ENCODE measurements at places on chromosomes 12 and 14. TPM values are rescaled to one million over a fixed set of nuclear protein-coding genes. Genes with fewer than 3 reads are reported as not detected.

GRCh38 chr12:48997719-48998496 is 1.3 kb downstream of the DDN start:
- DNase-seq = no peak

PTPRO gene
- 0.57 TPM for total RNA-seq

DHRS2 gene
- 1.1 TPM for total RNA-seq

DNA sequence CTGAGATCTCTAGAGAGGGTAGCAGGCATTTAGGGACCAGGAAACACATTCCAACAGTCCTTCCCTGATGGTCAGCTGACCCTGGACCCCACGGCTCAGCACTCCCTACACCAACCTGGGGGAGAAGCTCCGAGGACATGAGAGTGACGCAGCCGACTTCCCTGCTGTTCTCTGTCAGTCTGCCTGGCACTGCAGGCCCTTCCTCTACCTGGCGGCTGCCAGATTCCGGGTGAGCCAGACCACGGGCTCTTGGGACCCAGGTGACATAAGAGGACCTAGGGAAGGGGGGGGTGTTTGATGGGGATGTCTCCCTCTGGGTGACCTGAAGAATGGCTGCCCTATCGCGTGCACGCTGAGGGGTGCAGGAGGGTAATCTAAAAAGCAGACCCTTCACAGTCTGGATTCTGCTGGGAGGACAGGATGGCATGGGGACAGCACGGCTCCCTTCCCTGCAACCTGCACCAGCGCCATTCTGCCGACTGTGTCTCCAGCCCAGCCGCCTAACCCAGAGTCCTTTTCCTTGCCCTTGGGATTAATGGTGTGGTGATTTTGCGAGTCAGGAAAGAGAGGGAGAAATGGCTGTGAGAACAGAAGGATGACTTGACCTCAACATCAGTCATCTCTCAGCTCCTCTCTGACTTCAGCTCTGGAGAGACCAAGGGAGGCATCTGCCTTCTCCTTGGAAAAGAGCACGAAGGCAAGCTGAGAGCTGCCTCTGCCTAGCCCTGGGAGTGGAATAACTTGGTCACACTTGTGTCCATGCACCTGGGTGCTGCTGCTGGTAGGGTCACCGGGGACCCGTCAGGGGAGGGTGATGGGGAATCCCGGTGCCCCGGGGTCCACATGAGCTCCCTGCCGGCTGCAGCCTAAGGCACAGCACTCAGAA is 158.5 kb downstream of the CALM1 start:
- no peak for DNase-seq

CLEC1A gene
- total RNA-seq = not detected

GRCh38 chr12:89080793-89081465 is 271.4 kb downstream of the DUSP6 start:
- no peak for DNase-seq

TGM1 gene
- total RNA-seq = 0.36 TPM

DNA sequence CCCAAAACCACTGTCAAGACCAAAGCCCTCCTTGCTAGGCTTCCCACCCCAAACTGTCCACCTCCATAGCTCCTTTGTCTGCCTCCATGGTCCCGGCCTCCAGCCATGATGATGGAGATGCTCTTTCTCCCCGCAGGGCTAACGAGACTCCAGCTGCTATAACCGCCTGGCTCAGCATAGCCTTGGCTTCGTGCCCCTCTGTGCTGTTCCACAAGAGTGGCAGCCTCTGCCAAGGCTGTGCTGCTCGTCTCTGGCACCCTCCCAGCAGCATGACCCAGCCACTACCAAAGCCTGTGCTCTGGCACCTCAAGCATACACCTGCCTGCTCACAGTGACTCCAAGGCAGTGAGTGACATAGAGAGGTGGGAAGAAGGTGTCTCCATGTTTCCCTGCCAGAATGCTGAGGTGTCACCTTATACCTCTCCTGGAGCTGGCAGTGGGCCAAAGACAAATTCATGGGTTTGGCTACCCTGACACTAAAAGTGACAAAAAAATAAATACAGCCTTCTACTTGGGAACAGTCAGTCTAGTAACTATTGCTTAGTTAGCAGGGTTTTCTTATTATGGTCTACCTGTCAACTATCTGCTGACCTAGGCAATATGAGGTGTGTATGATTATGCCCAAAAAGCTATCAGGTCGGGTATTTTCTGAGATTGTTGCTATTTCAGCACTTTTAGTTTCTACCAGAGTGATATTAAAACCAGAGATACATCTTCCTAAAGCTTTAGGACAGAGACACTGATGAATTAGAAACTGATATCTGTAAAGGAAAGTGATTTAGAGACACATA is 16.1 kb upstream of the KRT73 start:
- DNase-seq = no peak

DNA sequence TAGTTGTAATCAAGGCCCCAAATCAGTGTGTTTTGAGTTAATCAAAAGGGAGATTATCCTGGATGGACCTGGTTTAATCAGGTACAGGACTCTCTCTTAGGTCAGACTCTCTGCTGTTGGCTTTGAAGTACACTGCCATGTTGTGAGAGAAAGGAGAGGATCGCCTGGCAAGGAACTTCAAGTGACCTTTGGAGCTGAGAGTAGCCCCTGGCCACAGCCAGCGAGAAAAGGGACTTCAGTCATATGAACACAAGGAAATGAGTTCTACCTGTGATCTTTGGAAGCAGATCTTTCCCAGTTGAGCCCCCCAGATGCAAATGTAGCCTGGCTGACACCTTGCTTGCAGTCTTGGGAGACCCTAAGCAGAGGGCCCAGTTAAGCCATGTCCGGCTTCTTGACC is 68.3 kb upstream of the CPM start:
- DNase-seq = no peak

DNA sequence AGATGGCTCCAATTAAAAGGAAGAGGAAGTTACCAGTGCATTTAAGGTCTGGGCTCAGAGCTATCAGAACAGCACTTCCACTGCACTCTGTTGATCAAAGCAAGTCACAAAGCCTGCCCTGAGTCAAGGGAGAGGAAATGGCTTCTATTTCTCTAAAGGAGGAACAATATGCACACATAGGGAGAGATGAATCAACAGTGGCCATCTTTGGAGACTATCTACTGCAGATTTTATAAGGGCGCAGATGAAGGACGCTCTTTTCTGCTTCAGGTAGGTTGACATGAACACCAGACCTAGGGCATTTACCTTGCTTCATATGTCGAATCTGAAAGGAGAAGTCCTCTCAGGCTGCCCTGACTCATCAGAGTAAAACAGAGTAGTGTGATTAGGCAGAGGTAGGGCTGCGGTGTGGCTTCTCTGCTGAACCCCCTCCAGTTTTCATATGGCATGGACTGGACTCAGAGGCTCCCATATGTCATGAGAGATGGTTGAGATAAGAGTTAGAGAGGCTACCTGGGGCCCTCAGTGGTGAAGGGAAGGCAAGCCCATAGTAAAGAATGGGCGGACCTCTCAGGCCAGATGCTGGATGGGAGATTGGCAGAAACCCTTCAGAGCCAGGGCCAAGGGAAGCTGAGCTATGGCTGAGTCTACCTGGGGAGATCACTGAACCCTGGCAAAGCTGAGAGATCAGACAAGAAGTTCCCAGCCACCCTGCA is 84.4 kb downstream of the ARF6 start:
- DNase-seq = no peak

DNA sequence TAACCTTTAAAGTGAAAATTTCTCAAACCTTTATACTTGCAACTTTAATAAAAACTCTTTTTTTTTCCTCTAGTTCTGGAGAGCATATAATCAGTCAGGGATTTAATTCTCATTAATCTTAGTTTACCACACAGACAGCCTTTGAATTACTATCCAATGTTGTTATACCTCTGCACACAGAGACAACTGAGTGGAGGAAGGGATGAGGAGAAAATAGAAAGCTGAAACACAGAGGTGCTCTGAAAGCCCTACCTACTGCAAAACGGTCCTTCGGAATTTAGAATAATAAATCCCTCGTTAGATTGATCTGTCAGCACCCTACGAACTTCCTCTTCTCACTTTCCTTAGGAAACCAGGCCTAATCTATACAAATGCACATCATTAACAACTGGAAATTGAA is 122.1 kb downstream of the STXBP6 start:
- no peak for DNase-seq

GRCh38 chr12:113120670-113121370 is 14.7 kb downstream of the RASAL1 start:
- DNase-seq = no peak

- DNase-seq = no peak
Measured at GRCh38 chr14:53993920-53994607, 37.4 kb upstream of the BMP4 start.

GPR162 gene
- 2.6 TPM for total RNA-seq

DNA sequence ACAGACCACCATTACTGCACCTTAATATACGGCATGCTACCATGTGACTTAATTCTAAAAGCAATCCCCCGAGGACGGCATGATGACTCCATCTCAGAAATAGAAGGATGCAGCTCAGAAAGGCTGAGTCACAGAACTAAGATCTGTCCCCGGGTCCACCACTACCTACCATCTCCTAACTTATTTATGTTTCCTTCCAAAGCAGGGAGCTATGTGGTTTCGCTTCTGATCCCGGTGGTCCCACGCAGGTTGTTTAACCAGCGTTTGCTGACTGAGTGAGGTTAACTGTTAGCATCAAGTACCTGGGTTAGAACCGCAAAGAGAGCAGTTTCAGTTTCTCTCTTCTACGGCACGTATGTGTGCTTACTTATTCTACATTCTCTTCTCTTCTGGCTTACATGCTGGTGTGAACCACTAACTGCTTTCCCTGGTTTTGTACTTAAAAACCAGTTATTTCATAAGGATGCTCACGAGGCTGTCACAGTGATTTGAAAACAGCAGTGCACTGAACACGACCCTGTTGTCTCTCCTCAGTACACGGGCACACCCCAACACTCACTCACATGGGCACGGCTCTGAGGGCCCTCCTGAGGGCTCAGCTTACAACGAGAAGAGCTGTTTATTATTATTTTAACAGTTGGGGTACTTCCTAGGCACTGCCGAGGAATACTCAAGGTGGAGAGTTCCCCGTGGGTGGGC is 66.7 kb downstream of the CCDC88C start:
- DNase-seq = no peak

SRRM4 gene
- not detected for total RNA-seq

KRT73 gene
- total RNA-seq = not detected

CCDC85C gene
- total RNA-seq = 2.9 TPM

- DNase-seq = no peak
Measured at GRCh38 chr14:35362911-35363374, 41.6 kb downstream of the NFKBIA start.

DNA sequence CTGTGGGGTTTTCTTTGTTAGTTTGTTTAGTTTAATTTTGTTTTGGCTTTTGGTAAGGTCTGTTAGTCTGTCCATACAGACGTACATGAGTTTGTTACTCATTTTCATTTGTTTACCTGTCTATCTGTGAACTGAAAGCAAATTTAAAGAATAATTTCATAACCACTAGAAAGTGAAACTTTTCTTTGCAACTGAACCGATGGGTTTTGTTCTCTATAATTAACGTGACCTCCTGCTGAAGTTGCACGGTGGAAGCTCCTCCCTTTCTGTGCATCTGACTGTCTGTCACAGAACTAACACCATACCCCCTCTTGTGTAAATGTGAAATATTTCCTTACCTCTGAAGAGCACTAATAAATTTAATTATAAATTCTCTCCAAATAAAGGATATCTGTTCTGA is 595.5 kb downstream of the GALC start:
- no peak for DNase-seq

EFS gene
- 10.8 TPM for total RNA-seq

DNA sequence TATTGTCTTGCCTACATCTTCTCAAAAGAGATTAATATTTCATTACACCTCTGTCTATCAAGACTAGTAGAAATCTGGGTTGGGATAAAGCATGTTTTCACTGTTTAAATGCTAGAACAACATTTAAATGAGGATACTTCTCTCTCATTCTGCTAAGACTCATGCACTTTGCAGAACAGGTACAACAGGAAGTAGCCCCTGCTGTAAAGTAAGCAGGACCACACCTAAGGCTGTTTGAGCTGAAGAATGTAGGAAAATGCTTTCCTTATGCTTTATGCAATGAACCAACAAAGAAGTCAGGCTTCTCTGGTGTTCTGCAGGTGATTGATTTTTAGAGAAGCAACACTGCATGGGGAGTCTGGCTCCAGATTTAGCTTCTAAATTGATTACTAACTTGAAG is 89.4 kb downstream of the PAX9 start:
- DNase-seq = no peak

KRT6B gene
- not detected for total RNA-seq

GRCh38 chr14:59055439-59056045 is 132.9 kb upstream of the DAAM1 start:
- peak; percentile 81 for DNase-seq

- DNase-seq = no peak
Measured at GRCh38 chr12:55188573-55188972, 32.3 kb upstream of the OR10A7 start.

- peak; percentile 95 for DNase-seq
Measured at GRCh38 chr14:89137526-89138163, 279.4 kb downstream of the FOXN3 start.

PPP1R36 gene
- total RNA-seq = not detected

GRCh38 chr14:24279301-24280186 is 8.1 kb upstream of the RABGGTA start:
- DNase-seq = no peak

- peak; percentile 90 for DNase-seq
Measured at GRCh38 chr12:68915055-68915454, 17.9 kb downstream of the CPM start.

DNA sequence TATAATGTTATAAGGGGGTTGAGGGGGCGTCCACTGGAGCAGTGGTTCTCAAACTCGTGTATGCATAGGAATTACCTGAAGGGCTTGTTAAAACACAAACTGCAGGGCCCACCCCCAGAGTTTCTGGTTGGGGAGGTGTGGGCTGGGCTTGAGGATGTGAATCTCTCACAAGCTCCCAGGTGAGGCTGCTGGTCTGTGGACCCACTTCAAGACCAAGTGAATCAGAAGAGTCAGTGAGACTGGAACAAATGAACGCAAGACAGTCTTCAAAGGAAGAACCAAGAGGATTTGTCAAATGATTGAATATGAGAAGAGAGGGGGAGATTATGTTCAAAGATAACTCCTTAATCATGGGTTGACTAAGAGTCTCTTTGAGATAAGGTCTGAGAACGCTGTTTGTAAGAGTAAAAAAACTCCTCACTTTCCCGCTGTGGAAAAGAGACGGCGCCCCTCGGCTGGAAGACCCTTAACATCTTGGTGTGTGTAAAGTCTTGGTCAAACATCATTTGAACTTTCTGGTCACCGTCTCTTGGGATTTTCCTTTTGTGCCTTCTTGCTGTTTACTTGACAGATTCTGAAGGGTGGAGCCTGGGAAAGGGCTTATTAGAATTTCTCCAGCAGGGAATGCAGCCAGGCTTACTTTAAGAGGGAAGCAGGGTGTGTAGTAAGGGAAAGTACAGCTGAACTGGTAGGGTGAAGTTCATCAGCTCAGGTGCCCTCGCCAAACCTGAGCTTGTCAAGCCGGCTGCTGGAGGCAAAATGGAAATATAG is 5.3 kb upstream of the FOXN3 start:
- DNase-seq = peak; percentile 57

DNA sequence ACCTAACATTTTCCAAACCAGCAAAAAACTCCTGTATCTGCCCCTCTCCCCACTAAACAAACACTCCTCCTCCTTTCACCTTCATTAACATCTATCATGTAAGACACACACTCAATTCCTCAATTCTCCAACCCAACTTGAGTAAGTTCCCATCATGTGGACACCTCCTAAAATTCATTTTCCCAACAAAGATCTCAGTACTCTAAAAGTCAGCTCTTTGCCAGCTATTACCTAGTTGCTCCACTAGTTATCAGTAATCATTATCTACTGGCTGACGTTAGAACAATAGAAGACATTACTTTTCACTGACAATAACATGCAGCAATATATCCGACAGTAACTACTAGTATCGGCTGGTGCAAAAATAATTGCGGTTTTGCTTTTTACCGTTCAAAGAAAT is 42.1 kb downstream of the HNRNPC start:
- DNase-seq = no peak
